ENCODE measurements at places on chromosomes 6 and 20.
A peak's percentile ranks its signal among the peaks of the same experiment; 100 is the strongest.

DNA sequence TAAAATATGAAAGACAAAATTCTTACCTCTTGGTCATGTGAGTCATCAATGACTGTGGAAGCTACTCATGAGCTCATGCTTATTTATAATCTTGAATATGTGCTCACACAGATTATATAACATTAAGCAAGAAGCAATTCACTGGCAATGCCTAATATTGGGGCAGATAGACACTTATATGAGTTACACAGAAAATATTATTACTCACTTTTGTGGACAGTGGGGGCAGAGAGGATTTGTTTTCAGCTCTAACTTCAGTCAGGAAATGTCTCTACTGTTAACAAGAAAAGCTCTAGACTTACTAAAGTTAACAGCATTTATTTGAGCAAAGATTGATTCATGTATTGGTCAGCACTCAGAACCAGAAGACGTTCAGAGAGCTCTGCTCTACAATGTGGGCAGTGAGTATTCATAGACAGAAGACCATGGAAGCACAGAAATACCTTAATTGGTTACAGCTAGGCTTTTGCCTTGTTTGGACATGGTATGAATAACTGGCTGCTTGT, 85.8 kb upstream of the AHI1 start:
- peak; percentile 54 for DNase-seq

DNA sequence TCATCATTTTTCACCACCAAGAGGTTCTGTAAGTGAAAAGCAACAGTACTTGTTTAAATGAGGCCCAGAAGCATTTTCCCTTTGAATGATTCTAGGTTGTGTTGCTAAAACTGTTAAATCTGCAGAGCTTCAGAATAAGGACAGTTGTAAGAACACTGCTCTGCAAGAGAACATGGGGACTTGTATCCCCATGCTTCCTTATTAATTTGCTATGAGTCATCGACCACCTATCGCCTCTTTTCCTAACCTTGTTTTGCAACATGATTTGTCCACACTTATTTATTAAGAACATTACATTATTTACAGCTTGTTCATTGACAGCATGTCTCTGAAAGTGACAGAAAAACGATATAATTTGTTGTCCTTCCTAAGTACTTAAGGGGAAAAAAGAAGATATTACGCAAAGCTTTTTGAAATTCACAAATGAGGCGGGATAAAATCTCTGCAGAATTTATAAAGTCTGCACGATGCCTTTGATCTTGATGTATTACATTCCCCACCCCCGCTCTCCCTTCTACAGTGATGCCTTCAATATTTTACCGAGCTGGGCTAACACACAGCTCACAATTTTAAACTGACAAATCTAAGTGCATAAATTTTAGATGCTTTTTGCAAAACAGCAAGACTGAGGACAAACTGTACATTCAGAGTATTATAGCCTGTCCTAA, 220.0 kb upstream of the SPTLC3 start:
- no peak for DNase-seq

DNA sequence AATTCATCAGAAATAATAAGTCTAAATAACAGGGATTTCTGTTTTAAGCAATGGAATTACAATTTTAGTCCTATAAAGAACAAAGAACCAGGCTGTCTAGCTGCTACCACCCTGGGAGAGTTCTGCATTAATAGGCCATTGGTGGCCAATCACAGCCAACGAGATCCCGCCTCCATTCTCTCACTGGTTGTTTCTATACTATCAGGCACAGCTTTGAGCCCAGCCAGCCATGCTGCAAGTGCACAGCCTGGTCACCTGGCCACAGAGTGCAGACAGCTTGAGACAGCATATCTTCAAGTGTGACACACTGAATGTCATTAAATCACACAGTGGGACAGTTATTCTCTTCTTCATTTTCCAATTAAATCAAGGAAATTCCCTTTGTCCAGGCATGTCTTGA, 16.1 kb upstream of the RAB22A start:
- DNase-seq, result peak; percentile 42

DNA sequence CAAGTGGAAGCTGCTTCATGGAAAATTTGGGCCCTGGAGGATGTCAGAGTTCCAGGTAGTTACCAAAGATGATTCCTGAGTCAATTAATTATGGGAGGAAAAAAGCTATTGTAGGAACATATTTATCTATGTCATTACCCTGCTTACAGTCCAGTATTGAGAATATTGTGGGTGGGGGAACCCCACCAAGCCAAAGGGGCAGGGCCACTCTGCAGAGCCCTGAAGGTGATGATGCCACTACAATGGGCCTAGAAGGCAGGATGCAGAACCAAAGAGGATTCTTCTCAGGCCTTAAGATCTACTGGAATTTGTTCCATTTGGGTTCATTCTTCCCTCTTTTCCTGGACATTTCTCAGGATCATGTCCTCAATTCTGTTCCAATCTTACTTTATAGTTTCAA, 375.2 kb upstream of the MARCKS start:
- no peak for DNase-seq

GRCh38 chr20:46928580-46929132, 34.0 kb downstream of the EYA2 start:
- DNase-seq, result peak; percentile 63

DNA sequence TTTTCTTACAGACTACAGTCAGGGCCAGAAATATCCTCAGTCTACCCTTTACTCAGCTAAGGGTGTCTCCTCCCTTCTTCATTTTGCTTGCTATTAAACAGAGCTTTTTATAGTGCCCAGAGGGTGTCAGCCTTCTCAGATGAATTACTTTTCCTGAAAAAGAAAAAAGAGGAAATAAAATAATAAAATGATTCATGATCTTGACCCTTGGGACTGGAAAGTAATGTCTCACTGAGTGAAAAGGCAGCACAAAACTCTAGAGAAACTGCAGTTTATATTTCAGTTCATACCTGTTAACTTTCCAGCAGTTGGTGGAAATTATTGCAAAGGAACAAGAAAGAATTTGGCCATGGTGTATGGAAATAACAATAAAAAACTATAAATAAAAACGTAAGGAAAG, 170.6 kb downstream of the IBTK start:
- DNase-seq, result no peak

DNA sequence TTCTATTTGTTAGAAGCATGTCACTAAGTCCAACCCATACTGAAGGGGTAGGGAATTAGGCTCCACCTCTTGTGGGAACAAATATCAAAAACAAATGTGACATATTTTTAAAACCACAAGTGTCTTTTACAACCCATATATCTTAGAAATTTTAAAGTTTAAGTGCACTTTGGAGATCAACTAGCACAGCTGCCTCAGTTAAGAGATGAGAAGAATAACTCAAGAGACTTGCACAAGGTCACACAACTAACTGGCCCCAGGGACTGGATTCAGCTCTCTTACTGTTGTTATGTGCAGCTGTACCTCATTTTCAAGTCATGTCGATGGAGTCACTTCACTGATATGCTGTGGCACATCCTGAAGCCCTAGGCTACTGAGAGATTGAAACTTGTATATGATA, 102.9 kb upstream of the BMP2 start:
- no peak for DNase-seq

- no peak for DNase-seq
These were observed 75.5 kb downstream of the FOXF2 start for GRCh38 chr6:1464781-1465370.

GRCh38 chr20:12079490-12079889, 161.8 kb downstream of the BTBD3 start:
- no peak for DNase-seq

DNA sequence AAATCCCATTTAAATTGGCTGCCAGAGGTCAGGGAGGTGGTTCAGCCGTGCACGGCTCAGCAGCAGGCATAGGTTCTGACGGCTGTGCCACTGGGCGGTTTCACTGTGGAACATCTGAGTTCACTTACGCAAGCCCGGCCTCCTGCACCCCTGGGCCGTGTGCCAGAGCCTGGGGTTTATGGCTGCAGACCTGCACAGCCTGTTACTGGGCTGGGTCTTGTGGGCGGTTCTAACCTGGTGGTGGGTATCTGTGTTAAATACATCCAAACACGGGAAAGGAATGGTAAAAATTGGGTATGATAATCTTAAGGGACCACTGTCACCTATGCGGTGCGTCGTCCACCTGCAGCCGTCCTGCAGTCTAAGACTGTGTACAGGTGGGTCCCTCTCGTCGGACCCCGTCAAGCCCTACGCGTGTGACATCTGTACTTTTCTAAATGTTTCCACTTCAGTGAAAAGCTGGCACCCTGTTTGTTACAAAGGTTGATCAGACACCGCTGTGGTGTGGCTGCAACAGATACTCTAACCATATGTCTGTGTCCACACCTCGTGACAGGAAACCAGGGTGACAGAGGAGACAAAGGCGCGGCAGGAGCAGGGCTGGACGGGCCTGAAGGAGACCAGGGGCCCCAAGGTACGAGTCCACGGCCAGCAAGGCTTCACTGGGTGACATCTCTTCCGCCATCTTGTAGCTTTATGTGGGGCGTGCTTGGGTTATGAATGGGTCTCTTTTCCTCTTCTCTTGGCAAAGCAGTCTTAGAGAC, 21.5 kb downstream of the COL9A3 start:
- no peak for DNase-seq

GRCh38 chr6:88360203-88360797, 194.2 kb upstream of the CNR1 start:
- peak; percentile 67 for DNase-seq

- peak; percentile 44 for DNase-seq
These were observed 16.7 kb downstream of the TRAPPC3L start for GRCh38 chr6:116528780-116529179.

DNA sequence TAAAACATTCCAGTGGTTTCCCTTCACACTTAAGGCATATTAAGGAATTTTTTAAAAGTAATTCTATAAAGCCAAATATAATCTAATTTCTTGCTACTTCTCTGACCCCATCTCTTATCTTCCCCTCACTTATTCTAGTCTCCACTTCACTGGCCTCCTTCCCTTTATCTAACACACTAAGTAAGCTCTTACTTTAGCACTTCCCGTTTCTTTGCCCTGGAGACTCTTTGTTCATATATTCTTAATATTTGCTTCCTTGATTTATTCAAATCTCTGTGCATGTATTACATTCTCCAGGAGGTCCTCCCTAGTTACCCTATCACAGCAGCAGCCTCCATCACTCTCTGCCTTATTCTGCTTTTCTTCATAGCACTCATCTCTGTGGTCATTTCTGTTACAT, 20.3 kb downstream of the GTPBP2 start:
- DNase-seq, result no peak

GRCh38 chr20:23433628-23434027, 5.9 kb upstream of the CSTL1 start:
- no peak for DNase-seq

- no peak for DNase-seq
These were observed 37.1 kb downstream of the EYA2 start for GRCh38 chr20:46931699-46932098.

GRCh38 chr6:150491811-150492172, 107.9 kb upstream of the PLEKHG1 start:
- DNase-seq, result no peak

GRCh38 chr20:52129611-52130010, 62.0 kb downstream of the ZFP64 start:
- DNase-seq, result no peak

- peak; percentile 72 for DNase-seq
These were observed 27.8 kb downstream of the CCN2 start for GRCh38 chr6:131923356-131923755.

DNA sequence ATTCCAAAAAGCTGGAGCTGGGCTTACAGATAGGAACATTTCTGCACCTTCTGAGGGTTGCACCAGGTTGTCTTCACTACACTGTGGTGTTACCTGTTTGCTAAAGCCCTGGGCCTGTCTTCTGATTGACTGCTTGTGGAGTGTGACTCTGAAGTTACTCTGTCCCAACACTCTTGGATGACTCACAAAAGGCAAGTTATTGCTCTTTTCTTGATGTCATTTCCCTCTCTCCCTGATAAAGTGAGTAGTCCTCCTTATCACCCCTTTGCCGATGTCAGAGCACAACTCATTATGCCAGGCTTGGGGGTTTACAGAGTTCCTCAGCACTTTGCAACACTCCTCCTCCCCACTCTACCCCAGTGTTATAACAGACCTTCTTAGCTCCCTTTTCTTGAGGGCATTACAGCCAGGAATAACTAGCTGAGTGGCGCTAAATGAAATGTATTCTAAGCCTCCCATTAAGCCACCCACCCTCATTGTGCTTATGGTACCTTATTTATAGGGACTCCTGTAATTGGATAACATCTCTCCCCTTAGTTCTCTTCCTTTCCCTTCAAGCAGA, 36.1 kb upstream of the NKX2-4 start:
- DNase-seq, result peak; percentile 17

DNA sequence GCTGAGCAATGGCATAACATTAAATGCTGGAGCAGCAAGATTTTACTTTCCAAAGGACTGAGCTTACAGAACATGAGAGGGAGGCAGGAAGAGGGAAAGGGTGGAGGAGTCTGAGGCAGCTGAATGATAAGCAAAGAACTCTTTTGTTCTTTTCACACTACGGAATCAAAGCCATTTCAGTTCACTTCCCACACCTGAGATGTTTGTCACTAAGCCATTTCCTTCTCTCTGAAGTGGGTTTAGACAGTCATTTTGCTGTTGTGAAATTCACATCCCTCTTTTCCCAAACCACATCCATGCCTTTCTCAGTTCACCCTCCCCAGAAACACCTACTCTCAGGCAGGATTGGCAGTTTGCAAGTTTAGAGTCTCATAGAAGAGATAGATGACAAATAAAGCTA, 267.9 kb downstream of the ADGRG6 start:
- peak; percentile 51 for DNase-seq

GRCh38 chr20:20685635-20686034, 26.8 kb downstream of the RALGAPA2 start:
- DNase-seq, result peak; percentile 44

DNA sequence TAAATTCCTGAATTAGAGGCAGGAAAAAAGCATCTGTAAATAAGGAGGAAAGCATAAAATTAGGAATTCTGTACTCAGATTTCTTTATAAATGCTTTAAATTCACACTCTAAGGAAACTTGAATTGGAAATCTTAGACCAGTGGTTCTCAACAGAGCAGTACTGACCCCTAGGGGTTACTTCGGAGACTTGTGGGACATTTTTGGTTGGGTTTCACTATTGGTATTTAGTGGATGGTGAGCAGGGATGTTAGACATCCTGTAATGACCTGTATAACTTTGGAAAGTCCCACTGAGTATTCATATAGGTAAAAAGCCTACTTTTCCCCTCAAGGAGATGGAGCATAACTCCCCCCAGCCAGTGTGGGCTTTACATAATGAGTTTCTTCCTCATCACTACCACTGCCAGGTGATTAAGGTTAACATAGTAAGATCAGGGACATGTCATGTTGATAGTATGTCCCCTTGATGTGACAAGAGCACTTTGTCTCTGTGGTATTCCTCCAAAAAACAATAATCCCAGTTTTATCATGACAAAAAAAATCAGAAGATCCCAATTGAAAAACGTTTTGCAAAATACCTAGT, 31.0 kb downstream of the GLO1 start:
- DNase-seq, result peak; percentile 76

GRCh38 chr6:83132121-83132520, 60.9 kb downstream of the PGM3 start:
- no peak for DNase-seq
